ENCODE measurements at places on chromosomes 3 and 15.

GRCh38 chr15:57287123-57287521 lies 89.2 kb upstream of the CGNL1 start:
- DNase-seq = no peak

DNA sequence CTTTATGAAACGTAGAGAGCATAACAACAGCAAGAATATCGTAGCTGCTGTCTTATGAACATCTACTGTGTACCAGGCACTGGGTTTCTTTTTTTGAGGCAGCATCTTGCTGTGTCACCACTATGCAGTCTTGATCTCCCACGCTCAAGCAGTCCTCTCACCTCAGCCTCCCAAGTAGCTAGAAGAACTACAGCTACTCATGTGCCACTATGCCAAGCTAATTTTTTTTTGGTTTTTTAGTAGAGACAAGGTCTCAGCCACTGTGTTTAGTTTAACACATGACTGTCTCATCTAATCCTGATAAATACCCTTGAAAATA lies 129.9 kb downstream of the VGLL4 start:
- no peak for DNase-seq

DNA sequence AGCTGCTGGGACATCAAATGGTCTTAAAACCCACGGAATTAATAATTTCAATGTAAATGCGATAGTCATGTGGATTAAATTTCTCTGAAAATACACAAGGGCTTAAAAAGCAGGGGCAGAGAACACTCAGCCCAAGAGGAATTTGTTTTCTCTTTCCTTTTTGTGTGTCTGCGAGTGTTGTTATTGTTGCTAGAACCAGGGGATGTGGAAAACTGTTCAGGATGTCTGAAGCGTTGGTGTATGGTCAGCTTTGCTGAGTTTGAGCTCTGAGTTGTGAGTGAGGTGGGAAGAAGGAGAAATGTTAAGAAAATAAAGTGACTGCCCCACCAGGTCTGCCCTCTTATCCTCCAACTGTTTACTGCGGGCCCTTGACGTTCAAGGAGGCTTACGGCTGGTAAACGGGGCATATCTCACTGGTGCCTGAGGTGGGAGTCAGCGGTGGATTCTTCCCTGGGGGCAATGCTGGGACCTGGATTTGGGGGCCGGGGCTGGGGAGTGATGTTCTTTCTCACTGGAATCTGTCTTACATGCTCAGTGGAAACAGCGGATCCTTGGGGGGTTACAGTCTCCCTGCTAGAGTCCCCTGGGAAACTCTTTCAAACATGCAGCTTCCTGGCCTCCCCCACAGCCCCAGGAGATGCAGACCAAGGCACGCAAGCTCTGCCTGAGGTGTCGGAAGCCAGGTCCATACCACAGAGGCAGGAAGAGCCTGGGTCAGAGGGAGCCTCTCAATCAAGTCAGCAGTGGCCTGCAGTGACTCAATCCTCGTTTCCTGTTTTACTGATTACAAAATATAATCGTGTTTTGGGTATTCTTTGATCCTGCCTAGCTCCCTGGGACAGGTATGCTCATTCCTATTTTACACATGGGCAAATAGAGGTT lies 41.8 kb downstream of the ITGA11 start:
- DNase-seq = no peak

- DNase-seq = no peak
These were observed 23.8 kb downstream of the DAG1 start for GRCh38 chr3:49493901-49494300.

- no peak for DNase-seq
These were observed 969.4 kb downstream of the PLOD2 start for GRCh38 chr3:145191543-145191942.

DNA sequence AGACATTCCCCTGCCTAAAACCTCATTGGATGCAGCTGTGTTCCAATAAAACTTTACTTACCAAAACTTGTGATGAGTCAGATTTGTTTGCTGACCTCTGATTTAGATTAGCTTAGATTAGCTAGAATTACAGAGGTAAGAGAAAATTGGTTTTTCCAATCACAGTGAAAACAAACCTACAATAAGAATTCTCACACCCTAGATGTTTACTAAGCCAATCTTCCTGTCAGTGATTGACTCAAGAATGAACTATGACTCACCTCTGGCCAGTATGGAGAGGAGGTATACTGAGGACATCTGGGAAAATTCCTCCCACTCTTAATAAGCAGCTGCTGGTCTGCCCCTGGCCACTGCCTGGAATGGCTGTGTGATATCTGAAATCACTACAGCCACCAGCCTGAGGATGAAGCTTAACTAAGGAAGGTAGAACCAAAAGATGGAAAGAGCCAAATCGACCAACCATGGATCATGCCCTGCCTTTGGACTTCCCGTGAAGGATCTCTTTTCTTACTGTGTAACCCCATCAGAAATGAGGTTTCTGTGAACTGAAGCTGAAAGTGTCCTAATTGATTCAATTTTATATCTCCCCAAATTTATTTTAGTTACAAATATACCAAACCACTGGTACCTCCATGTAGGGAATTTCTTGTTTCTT lies 19.0 kb upstream of the GHSR start:
- no peak for DNase-seq

GRCh38 chr15:49901996-49902684 lies 216.9 kb downstream of the ATP8B4 start:
- no peak for DNase-seq

GRCh38 chr3:41490360-41490759 lies 291.1 kb downstream of the CTNNB1 start:
- DNase-seq = no peak

DNA sequence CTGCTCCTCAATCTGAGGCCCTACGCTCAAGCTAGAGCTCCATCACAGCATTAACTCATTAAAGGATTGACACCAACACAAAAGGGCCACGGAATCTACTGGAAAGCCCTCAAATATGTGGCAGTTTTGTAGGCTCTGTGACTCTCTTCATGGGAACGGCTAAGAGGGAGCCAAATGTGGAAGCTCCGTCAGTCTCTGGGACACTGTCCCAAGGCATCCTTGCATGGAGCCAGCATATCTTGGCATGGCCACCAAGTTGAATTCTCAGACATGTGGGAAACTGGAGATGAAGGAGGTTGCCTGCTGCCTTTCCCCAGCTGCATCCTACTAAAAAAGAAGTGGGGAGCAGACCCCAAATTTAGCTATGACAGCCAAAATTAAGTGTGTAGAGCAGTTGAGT lies 296.9 kb downstream of the NTRK3 start:
- DNase-seq = no peak
